ENCODE measurements at places on chromosomes 11 and 22.

GRCh38 chr11:72294616-72295395 lies 50.8 kb upstream of the PHOX2A start:
- DNase-seq = no peak

DNA sequence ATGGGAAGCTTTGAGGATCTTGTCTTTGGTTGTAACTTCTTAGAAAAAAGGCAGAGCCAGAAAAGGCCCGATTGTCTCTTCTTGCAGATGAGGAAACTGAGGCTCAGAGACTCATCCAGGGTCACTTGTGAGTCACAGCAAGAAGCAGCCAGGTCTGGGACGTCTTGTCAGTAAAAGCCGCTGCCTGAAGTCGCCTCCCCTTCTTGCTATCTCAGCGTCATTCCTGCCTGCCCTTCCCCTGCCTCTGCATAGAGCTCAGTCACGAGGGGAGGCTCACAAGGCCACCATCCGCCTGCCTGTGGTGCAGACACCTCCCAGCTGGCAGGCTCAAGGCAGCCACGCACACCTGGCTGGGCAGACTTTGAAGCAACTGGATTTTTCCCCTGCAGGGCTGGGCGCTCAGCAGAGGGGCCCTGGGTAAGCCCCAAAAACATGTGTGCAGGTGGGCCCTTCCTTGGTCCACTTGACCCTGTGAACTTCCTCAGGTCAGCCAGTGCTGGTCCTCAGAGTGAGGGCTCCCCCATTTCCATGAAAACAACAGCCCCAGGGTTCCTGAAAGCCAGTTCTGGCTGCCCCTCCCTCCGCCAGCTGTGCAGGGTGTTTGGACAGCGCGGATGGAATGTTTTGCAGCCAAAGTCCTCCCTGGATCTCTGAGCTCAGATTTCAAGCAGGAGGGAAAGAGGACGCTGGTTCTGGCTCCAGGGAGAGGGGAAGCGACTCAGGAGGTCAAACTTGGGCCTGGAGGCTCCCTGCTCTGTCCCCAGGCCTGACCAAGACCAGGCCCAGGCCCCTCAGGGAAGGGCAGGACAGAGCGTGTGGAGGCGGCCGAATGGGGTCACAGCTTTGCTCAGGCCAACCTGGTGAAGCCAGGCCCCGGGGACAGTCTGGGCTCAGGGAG lies 6.0 kb upstream of the RAB3IL1 start:
- no peak for DNase-seq

GRCh38 chr11:88555018-88555828 lies 217.7 kb upstream of the CTSC start:
- no peak for DNase-seq

- no peak for DNase-seq
These were observed 1390.7 kb downstream of the FAM181B start for GRCh38 chr11:81342966-81343365.

DNA sequence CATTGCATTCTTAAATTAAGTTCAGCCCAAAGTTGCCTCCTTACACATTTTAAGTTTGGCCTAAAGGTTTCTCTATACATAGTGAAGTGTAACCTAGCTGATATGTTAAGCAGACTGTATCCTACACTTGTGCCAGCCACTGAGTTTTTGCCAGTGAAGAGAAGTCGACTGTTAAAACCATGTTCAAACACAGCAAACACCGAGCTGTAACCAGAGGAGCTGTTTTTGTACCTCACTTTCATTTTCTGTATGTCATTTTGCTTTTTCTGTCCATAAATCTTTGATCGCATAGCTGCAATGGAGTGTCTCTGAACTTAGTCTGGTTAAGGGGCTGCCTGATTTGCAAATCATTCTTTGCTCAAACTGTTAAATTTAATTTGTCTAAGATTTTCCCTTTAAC lies 403.7 kb downstream of the LUZP2 start:
- no peak for DNase-seq

DNA sequence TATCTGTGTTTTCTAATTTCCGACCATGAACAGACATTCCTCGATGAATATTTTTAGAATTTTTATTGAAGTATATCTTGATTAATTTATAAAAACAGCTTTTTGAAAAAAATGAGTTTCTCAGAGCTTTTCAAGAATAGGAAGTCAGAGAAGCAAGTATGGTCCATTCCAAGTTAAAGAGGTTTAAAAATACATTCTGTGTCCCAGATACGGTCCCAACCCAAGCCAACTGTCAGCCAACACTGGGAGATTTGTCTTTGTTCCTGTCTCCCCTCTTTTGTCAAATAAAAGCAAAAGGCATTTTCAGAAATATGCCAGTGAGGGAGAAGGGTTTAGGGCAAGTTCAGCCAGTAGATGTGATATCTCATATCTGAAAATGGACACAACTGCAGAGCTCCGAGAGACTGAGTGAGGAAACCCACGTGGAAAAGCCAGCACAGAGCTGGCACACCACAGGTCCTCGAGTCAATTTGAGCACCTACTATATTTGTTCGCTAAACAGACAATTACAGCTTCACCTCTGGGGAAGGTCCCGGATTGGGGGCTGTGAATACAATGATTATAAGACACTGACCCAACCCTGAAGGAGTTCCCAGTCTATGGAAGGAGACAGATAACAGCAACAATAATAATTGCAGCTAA lies 59.8 kb downstream of the C11orf91 start:
- no peak for DNase-seq

- peak; percentile 25 for DNase-seq
These were observed 85.4 kb downstream of the MICAL2 start for GRCh38 chr11:12195768-12196167.

DNA sequence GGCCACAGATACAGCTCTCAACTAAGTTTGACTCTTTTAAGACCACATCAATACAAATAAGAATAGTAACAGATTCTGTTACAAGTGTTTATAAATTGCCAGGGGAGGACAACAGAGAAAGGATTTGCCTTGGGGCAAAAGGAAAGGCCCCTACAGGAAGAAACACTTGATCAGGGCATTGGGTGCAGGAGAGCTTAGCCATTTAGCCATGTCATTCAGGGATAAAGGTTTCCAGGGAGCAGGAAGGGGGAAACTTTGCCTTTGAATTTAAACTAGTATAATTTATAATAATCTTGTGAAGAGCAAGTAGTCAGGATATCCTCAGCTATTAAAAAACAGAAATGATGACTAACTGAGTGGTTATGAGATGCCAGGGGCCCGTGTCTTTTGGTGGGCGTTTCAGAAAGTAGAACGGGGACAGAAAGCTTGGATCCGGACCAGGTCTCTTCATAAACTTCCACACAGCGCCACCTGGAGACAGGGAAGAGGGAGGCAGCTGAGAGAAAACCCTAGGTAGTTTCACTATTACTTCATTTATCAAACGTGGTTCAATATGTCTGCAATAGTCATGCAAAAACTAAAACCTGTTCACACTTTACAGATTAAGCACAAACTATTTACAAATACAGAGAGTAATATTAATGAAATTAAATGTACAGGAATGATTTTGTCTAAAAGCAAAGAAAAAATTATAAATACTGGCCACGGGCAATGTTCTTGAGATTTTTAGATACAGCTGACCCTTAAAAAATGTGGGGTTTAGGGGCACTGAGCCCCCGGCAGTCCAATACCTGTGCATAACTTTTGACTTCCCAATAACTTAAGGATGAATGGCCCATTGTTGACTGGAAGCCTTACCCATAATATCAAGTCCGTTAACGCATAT lies 11.0 kb upstream of the SLC5A4 start:
- peak; percentile 48 for DNase-seq

DNA sequence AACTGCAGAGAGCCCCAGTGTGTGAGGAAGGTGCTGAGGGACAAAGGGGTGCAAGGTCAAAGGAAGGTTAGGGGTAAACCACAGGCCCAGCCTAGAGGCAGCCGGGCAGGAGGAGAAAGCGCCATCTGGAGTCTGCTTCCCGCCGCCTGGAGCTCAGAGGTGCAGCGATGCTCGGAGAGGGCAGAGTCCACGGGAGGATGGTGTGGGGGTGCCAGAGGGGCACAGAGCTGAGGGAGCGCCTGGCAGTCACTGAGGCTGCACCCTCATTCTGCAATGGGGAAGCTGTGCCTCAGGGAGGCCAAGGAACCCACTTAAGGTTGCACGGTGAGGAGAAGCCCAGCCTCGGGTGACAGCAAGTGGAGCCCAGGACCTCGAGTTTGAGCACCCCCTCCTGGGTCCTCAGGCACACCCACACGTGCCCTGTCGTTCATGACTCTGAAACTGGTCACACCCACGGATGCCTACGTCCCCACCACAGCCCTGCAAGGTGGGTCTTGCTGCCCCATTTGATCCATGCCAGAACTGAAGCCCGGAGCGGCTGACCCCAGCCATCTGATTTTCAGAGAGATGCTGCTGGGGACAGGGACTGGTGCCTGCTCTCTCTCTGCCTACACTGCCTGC lies 1.6 kb downstream of the IL2RB start:
- DNase-seq = peak; percentile 20

- no peak for DNase-seq
These were observed 7.9 kb downstream of the C2CD3 start for GRCh38 chr11:74162681-74163467.

- no peak for DNase-seq
These were observed 510.2 kb downstream of the METTL15 start for GRCh38 chr11:28618416-28618815.

DNA sequence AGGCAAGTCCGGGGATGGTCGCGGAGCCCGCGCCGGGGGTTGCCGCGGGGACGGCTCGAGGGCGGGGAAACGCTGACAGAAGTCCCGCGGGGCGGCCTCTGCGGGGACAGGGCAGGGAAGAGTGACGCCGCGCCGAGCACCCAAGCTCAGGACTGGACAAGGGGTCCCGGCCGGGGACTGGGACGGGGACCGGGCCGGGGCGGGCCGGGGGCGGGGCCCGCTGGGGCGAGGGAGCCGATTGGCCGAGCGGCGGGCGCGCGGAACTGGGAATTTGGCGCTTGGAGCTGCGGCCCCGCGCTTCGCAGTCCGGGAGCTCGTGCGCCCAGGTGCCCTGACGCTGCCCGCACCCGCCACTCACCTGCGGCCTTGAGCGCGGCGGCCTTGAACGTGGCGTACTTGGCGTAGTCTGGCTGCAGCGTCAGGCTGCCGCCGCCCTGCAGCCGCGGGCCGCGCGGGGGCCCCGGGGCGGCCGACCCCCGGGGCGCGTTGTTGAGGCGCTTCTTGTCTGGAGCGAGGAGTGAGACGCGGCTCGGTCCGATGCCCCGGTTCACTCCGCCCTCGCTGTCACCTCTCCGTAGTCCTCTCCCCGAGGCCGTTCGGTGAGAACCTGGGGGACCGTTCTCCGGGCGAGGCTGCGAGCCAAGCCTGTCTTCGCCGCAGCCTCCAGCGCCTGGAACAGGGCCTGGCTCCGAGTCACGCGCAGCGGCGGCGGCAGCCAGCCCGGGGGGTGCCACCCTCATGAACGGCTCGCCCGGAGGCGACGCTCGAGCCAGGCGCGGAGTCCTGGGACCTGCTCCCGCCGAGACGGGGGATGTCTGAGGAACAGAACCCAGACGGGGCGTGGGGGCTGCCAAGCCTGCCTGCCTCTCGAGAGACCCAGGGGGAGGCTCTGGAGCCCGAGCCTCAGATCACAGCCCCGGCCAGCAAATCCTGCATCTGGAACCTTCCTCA lies 4.5 kb downstream of the SHISA8 start:
- DNase-seq = no peak

GRCh38 chr11:72724851-72725723 lies 27.1 kb downstream of the ARAP1 start:
- peak; percentile 73 for DNase-seq

GRCh38 chr11:126755526-126755925 lies 245.0 kb downstream of the KIRREL3 start:
- DNase-seq = no peak

GRCh38 chr11:33161120-33162005 lies at the start of gene CSTF3:
TSS of gene CSTF3 (minus strand) at chr11:33161480. CDS start at chr11:33161325, 155 bp downstream.
- DNase-seq = peak; percentile 92
